NCI-H1417 treated with DMSO at 0.1 percent for 48 hours (cell line): ENCODE measurements at places on chromosomes 2 and 18.

DNA sequence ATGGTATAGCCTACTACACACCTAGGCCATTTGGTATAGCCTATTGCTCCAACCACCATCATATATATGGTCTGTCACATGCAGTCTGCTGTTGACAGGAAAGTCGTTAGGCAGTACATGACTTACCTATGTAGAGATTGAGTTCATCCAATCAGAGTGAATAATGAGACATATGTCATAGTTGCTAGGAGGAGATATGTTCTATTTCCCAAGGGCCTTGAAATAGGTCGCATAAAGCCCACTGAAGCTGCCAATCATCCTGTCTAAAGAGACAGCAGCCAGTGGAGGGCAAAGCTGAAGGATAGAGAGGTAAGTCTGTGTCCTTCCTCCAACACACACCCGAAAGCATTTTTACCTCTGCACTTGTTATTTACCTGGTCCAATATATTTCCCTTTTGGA, 263.4 kb downstream of the PTPRM start:
- no peak for DNase-seq

DNA sequence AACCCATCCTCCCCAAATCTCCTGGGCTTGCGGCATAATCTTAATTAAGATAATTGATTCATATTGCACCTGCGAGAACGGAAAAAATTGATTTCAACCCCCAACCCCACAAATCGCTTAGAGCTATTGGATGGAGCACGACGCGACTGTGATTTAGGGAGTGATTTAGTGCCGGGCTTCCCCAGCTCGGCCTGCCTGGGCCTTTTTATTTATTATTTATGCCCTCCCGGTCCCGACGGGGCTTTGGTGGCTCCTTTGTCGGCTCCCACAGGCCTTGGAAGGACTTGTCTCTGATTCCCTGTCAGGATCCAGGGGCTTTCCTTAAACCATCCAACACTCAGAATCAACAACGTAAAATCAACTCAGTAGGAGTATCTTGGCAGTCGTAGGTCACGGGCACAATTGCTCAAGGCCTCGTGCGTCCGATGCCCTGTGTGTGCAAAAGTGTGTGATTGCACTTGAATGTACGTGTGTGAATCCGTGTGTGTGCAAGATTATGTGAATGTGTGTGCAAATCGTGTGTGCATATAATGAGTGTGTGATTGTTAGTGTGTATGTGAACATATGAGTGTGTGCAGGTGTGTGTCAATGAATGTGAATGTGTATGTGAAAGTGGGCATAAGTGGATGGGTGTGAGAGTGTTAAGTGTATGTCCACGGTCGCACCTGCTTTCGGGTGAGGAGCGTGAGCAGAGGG, 4.3 kb upstream of the NEUROD1 start:
- DNase-seq = no peak

DNA sequence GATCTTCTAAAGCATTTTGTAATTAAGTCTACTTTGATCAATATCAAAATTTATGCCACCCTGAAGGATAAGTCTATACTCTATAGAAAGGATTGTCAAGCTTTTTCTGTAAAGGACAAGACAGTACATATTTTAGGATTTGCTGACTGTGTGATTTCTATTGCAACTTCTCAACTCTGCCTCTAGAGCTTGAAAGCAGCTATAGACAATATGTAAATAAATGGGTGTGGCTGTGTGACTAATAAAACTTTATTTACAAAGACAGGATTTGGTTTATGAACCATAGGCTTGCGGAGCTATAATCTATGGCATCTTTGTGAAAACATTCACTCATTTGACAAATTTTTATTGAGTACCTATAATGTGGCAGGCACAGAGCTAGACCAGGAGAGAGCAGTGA, 18.4 kb downstream of the UPP2 start:
- DNase-seq = no peak

- DNase-seq = no peak
Observed at GRCh38 chr2:63408530-63408929, 179.7 kb downstream of the WDPCP start.

- no peak for DNase-seq
Observed at GRCh38 chr2:186477790-186478189, 8.3 kb upstream of the ZC3H15 start.

DNA sequence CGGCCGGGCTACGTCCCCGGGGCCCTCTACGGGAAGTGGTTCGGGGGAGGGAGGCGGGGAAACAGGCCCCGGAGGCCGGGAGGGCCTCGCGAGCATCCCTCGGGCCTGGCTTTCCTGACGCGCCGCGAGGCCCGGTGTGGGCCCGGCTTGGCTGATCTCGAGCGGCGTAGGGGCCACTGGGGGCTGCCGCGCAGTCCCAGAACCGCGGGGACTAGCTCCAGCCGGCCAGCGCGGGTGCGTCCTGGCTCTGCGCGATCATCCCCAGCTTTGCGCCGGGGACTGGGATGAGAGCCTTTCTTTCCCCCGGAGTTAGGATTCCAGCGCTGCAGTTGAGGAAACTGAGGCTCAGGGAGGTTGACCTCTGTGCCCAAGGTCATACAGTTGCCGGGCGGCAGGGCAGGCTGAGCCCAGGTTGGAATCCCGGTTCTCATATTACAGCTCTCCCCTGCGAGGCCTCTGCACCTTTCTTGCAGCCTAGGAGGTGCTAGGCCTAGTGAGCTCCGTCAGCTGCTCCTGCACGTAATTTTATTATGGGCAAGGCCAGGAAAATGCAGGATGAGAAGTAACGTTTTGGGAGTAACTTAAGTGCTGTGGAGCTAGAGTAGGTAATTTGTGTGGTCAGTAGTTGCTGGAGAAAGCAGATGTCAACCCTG, 501 bp downstream of the LPIN1 start:
- DNase-seq = no peak
